ENCODE measurements at places on chromosomes 7 and 10.

DNA sequence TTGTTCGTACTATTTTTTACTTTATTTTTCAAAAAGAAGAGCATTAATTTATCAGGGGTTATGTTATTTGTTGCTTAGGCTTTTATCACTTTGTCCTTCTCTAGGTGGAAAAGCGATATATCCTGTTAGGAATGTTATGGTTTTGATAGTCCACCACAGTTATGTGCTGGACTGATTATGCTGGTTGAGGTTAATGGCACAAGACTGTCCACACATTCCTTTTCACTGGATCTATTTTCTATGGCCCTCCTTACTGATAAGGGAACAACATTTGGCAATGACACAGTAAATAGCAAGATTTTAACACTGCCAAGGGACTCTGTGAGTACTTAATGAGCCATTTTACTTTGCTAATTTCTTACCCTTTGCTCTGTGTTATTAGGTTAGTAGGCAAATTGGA is 1212.3 kb downstream of the NXPH1 start:
- DNase-seq = no peak

GRCh38 chr10:15197276-15197675 is 28.8 kb upstream of the NMT2 start:
- DNase-seq = no peak

- DNase-seq = no peak
Measured at GRCh38 chr7:147664541-147664940, 926.0 kb upstream of the C7orf33 start.

GRCh38 chr10:99973190-99973589 is 36.6 kb downstream of the DNMBP start:
- DNase-seq = no peak
